Cardiac fibroblast (primary cell): ENCODE measurements at places on chromosomes 1 and 21.
A peak's percentile ranks its signal among the peaks of the same experiment; 100 is the strongest.

GRCh38 chr1:162397039-162397448 is 14.9 kb downstream of the SH2D1B start:
- peak; percentile 45 for DNase-seq

DNA sequence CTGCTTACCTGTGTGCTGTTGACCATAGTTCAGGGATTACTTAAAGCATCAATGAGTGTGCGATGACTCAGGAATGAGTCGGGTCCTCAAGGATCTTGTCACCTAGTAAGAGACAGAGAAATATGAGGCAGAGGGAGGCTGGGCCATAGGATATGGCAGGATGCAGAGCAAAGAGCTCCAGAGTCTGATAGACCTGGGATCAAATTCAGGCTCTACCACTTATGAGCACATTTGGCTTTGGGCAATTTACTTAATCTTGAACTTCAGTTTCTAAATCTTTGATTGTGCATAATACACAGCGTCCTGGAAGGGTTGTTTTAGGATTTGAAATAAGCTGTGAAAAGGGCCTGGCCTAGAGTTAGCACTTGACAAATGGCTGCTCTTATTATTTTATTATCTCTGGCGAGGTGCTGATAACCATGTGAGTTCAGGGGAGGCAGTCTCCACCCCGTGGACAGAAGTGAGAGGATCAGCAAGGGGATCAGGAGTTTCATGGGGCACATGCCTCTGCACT is 94.5 kb downstream of the ROR1 start:
- peak; percentile 45 for DNase-seq

DNA sequence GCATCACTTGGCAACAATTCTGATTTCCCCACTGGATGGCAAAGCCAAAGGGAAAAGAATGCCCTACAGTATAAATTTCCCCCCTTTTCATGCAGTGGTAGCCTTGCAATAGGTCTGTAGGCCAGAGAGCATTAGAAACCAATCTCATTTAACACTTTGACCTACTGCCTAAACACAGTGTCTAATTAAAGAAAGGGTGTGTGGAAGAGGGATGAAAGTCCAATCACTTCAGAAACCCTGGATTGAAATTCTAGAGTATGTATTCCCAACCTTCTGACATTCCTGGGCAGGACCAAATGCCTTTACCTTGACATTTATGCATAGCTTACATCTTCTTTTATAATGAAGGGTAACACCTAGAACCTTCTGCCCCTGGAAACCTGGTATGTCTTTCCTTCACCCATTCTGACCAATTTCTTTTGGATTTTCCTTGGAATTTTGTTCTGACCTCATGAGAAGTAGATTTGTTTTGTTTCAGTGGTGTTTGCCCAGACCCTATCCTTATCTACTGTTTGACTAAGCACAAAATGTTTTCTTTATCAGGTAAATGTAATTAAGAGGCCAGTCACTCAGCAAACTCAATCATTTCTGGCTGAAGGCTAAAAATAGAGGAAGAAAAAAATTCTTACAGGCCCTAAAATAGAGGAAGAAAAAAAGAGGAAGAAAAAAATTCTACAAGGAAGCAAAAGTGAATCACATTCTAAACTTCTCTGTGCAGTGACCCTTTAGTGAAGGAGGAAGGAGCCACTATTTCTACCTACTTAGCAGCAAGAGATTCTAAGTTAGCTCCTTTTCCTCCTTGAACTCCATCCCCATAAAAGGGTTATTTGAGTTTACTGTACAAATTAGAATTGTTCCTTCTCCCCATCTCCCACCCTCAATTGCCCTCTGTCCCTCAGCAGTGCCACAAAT is 129.5 kb upstream of the DSCAM start:
- DNase-seq = no peak

GRCh38 chr1:29122682-29123052 is 1.0 kb downstream of the TMEM200B start:
- peak; percentile 86 for DNase-seq

- peak; percentile 44 for DNase-seq
Measured at GRCh38 chr21:45644041-45644906, 749 bp downstream of the PCBP3 start.

DNA sequence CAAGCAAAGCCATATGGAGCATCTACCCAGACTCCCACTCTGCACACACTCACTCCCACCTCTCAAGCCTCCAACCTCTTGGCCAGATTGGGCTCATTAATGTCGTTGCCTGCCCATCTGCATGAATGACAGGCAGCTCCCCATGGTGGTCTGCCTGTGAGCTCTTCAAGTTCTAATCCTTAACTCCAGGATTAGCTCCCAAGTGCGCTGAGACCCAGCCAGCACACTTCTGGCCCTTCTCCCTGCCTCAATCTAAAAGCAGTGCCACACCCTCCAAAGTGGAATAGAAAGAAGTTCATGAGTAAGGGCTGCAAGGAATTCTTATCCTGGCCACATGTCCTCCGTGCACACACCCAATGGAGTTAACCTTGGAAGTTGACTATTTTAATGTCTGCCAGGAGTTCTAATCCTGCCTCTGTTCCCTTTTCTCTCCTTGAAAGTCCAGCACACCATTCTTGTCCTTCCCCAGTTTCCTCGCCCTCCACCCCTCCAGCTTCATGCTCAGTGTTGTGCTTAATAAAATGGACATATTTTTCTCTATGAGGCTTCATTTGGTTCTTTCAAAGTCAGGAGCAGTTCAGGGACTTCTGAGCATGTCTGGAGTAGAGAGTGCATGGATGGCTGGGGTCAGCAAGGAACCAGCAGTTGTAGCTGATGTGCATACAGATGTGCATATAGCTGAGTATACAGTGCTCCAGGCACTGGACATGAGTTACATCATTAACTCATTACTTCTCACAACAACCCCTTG is 30.1 kb downstream of the CAMK1G start:
- no peak for DNase-seq

GRCh38 chr1:83760226-83761021 is 238.5 kb downstream of the TTLL7 start:
- DNase-seq = no peak

DNA sequence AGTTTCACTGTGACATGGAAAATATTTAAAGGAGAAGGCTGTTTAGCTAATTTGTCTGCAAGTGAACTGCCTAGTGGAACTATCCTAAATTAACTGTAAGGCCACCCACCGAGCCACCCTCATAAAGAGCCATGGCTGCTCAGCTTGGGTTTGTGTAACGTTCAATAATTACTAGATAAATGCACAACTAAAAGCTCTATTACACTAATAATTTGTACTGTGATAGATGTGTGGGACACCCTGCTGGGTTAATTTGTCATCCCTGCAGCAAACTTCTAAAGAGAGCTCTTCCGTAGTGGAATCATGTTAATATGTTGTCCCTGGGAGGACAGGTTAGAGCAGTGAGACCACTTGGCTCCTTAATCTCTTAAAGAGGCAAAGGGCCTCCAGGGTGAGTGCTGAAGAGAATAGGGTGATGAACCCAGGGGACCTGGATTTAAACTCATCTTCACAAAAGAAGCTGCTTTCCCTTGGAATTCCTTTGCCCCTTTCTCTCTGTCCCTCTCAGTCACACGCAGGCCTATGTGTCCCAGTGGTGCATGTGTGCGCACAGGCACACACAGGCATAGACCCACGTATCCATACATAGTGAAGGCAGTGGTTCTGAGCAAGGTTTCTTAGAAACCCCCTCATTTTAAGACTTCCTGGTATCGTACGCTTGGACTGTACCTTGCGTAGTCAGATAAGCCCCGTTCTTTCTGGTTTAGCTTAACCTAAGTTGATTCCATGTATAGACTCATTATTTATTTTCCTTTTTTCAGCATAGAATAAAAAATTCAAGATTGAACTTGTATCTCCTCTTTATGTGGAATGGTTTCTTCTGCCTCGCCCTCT is 310.3 kb downstream of the NFIA start:
- DNase-seq = no peak

DNA sequence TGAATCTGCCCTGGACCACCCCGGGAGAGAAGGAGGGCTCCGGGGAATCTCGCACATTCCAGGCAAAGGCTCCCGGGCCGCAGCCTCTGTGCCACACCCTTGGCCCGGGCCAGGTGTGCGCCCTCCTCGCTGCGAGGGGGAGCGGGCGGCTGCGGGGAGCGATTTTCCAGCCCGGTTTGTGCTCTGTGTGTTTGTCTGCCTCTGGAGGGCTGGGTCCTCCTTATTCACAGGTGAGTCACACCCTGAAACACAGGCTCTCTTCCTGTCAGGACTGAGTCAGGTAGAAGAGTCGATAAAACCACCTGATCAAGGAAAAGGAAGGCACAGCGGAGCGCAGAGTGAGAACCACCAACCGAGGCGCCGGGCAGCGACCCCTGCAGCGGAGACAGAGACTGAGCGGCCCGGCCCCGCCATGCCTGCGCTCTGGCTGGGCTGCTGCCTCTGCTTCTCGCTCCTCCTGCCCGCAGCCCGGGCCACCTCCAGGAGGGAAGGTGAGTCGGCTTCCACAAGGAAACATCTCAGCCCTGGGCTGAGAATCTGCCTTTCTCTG is at the start of gene LAMC2:
Gene LAMC2 (plus strand): TSS at position 324 of the 550 bp plus-strand sequence. CDS start 89 bp downstream, at position 413.
- DNase-seq = peak; percentile 72

DNA sequence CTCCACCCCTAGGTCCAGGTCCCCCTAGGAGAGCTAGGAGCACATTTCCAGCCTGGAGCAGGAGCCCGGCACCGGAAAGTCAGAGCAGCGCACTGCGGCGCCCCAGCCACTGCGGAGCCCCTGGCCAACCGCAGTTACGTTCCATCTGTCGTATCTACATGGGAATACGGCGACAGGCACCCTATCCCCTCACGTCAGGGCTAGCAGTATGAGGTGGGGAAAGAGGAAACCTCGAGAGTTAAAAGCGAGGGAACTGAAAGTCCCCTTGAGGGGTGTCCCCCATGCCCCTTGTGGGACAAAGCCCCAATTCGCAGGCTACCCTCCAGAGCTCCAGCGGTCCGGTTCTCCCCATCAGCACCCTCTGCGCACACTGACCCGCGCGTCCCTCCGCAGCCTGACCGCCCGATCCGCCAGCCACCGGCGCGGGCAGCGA is 995 bp downstream of the COLGALT2 start:
- DNase-seq = peak; percentile 10

GRCh38 chr1:180926164-180926981 is 13.7 kb downstream of the KIAA1614 start:
- DNase-seq = peak; percentile 88

DNA sequence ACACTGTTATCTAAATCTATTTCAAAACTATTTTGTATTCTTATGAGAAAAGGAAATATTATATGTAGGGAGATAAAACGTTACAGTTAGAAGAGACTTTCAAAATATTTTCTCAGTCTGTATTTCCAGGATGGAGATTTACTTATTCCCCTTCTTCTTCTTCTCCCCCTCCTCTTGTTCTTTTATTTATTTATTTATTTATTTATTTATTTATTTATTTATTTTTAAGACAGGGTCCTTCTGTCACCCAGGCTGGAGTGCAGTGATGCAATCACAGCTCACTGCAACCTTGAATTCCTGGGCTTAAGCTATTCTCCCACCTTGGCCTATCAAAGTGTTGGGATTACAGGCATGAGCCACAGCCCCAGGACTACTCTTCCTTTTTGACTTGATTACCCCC is 2.8 kb upstream of the RPF1 start:
- no peak for DNase-seq

DNA sequence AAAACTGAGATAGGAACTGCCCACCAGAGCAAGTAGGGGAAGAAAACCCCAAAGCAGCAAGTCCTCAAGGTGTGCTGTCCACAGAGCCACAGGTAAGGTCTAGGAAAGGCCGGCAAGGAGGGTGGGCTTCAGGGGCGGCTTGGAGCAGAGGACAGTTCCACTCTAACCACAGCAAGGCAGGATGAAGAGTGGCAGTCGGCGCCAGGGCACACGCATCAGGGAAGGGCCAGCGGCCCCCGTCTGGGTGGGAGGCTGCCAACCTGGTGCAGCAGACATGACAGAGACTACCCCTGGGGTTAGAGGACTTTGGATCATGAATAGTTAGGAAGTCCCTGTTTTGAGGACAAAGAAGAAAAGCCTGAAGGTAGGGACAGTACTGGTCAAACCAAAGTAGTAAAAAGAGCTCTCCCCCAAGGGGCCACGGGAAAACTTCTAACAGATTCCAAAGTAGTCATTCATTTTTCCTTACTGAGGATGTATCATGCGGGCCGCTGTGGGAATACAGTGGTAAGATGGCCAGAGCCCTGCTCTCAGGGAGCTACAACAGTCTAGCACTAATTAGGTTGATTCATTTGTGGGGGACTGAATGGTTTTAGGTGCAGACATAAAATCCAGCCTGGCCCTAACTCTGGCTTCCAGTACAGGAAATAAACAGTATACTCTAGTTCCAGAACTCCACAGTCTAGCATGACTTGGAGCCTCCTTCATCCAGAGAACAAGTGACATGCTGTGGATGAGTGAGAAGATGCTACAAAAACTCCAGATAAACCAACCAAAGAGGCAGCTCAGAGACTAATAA is 3.5 kb upstream of the RAP1GAP start:
- DNase-seq = no peak

DNA sequence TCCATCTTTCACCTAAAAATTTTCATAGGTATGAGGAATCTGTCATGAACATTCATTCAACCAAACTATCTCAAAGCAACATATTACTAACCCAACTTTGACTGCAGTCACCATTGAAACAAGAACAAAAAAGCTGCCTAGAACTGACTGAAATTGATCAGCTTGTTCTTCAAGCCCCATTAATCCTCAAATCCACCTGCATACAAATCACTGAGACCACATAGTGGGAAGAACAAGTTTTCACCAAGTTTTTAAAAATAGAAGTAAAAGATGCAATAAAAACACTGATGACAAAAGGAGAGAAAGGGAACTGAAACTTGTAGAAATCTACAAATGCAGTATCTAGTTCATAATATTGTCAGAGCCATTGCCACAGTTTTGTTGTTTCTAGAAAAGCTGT is 6.1 kb downstream of the SORT1 start:
- DNase-seq = no peak

DNA sequence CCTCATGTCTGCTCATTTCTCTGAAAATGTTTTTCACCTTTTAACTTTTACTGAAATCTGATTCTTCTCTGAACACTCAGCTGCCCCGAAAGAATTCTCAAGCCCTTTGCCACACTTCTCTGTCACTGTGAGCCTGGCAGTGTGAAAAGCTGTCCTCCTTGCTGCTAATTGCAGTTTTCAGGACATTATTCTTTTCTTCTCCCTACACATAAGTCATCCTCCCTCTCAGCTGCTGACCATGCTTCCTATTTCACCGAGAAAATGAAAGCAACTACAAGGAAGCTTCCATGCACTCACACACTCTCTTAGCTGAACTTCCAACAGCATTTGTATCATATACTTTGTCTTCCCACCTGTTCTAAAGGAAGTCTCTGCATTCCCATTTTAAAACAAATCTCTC is 15.8 kb downstream of the OLFM3 start:
- DNase-seq = no peak

- no peak for DNase-seq
Measured at GRCh38 chr1:43938892-43939587, 5.4 kb downstream of the ARTN start.
